ENCODE measurements at places on chromosomes 5 and 9.

- no peak for DNase-seq
These were observed 24.2 kb upstream of the SHISAL2B start for GRCh38 chr5:64666078-64666477.

- no peak for DNase-seq
These were observed 16.8 kb downstream of the NR6A1 start for GRCh38 chr9:124754289-124754688.

DNA sequence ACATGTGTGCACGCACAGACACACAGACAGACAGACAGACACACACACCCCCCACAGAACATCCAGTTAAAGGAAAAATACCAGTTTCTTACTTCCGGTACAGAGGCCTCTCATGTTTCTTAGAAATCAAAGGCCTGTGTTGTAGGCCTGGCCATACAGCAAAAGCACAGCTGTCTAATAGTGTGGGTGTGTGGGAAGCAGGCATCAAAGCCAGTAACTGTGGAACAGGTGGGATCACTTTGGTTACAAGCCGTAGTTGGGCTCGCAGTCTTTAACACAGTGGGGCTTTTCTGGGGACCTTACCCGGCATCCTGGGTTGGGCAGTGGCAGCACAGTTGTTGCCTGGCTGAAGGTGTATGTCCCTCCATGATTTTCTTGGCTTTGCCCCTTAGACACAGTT, 55.2 kb downstream of the FBXL7 start:
- DNase-seq = no peak

GRCh38 chr5:77031891-77032290, 1.7 kb downstream of the AGGF1 start:
- DNase-seq = no peak

- no peak for DNase-seq
These were observed 123.7 kb downstream of the EDIL3 start for GRCh38 chr5:84260939-84261338.

DNA sequence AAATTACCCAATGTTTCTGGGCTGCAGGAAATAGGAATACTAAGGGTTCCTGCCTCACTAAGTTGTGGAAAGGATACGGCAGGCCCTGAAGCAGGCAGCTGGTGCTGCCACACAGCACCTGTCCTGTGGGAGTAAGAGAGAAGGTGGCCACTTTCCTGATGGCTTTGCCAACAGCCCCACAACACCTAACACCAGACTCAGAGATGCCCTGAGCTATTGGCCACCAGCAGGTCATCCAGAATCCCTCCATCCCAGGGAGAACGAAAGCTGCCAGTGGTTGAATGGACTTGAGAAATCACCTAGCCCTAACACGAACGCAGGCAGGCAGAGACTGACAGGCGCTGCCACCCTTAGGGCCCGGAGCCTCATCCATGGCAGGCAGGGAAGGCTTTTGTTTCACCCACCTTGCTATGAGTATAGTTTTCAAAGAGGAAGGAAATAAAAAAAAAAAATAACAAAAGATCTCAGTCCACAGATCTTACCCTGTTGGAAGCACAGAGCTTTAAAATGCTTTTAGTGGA, 82.2 kb downstream of the DCP2 start:
- DNase-seq = no peak

- DNase-seq = no peak
These were observed 30.2 kb upstream of the PITX1 start for GRCh38 chr5:135064235-135064570.

- no peak for DNase-seq
These were observed 214.3 kb upstream of the GRIA1 start for GRCh38 chr5:153276151-153276550.

Data from activated CD4-positive, CD25-positive, alpha-beta regulatory T cell (primary cell).